ENCODE measurements at places on chromosomes 12 and 14.

- no peak for DNase-seq
Measured at GRCh38 chr12:123398550-123399254, 14.8 kb downstream of the KMT5A start.

- DNase-seq, result no peak
Measured at GRCh38 chr12:5305886-5306545, 125.9 kb upstream of the NTF3 start.

GRCh38 chr12:59594943-59595500, 807 bp upstream of the SLC16A7 start:
- DNase-seq, result peak; percentile 3

DNA sequence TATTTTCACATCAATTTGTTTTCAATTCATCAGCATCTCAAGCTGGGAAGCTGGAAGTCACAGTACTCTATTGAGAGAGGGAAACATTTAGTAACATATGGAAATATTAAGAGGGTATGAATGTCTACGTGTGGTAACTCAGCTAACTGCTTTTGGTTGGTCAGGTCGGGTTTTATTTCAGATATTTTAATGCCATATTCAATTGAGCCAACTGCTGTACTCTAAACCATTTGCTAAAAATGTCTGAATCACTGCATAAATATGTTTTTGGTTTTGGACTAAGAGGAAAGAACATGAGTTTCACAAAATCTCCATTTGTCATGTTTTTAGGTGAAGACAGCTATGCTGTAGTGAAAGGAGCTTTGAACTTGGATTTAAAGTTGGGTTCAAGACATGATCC, 18.9 kb upstream of the PPFIBP1 start:
- no peak for DNase-seq

GRCh38 chr14:99215277-99215676, 56.7 kb downstream of the BCL11B start:
- DNase-seq, result no peak

Data from inflammatory macrophage (primary cell).